ENCODE measurements at places on chromosomes 13 and 19. TPM values are rescaled to one million over a fixed set of nuclear protein-coding genes. Genes with fewer than 3 reads are reported as not detected.
A peak's percentile ranks its signal among the peaks of the same experiment; 100 is the strongest.

DNA sequence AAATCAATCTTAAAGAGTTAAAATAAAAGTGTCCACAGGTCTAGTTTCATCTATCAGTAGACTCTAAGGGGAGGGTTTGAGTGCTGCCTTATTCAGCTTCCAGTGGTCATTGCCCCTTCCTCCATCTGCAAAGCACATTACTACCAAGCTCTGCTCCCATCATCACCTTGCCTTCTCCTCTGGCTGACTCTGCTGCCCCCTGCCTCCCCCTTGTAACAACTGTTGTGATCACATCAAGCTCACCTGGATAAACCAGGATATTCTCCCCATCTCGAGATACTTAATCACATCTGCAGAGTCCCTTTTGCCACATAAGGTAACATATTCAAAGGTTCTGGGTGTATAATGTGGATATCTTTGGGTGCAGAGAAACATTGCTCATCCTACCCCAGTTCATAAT, 43.3 kb upstream of the GPC6 start:
- DNase-seq: no peak

DNA sequence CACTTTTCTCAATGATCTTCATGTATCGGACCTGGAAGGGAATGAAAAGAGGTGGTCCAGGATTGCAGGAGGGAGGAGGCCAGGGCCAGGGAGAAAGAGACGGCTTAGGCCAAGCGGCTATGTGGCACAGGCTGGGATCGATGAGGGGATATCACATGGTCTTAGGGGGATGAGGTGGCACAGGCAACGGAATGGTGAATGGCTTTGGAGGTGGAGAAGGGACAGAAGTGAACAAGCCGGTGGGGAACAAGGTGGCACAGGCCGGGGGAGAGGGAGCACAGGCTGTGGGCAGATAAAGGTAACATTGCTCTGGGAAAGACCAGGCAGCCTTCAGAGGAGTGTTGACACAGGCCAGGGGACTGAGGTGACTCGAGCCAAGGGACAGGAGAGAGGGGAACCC, 5.7 kb upstream of the CDKN2D start:
- DNase-seq: no peak

LIM2 gene
- not detected for total RNA-seq

GRCh38 chr19:2062389-2062729, 11.3 kb upstream of the MKNK2 start:
- no peak for DNase-seq

ZGLP1 gene
- 1.7 TPM for total RNA-seq

DNA sequence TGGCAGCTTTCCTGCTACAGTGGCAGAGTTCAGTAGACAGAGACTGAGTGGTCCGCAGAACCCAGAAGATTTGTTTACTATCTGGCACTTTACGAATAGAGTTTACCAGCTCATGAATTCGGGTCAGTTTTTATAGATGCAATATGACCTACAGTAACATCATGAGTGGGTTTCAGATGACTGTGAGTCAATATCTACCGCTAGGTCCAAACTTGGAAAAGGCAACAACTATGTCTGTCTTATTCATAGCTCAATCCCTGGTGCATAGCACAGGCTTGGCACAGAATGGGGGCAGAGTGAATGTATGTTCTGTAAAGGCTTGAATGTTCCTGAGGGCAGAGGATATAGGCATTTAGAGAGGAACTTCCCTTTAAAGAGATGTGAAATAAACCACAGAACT, 65.2 kb downstream of the RAP2A start:
- DNase-seq: no peak

DNA sequence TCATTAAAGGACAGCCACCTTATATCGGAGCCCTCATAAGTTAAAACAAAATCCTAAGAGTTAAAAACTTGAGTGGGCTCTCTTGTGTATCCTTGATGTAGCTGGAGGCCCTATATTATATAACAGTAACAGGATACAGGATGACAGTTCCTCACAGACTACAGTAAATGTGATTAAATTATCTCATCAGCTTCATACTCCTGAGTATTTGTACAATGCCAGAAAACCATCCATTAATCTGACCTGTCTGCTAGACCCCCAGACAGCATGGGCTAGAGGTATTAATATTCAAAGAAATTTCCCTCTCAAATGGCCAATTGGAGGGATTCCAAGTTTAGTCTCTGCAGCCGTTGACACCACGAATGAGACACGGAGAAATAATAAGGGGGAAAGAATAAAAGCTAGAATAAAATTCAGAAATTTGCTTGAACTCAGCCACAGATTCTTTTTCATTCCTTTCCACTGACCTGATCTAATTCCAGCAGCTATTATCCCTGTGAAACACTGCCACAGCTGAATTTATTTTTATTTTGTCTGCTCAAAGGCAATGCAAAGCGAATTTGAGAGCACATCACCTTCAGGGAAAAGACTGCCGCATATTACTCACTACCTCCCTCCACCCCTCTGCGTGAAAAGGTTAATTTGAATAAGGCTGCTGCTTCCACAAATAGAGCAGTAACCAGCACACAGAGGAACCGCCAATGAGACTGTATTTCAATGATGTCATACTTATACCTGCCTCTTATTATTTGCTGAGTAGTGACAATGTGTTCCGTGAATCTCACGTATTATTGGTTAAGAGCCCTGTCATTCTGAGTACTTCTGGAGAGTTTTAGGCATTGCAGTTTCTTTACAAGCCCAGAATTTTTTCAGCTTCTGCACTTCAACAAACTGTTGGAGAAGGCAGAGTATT, 155.9 kb upstream of the KLF12 start:
- peak; percentile 15 for DNase-seq

- DNase-seq: no peak
These were observed 711.8 kb downstream of the UQCRFS1 start for GRCh38 chr19:28500982-28501630.

SIGLECL1 gene
- total RNA-seq: not detected

Measured in pancreas (tissue), 10 donors.